ENCODE measurements at places on chromosomes 5 and 9. TPM values are rescaled to one million over a fixed set of nuclear protein-coding genes. Genes with fewer than 3 reads are reported as not detected.

Gene KIF12
- 0.10 TPM for total RNA-seq

Gene CNTNAP3B
- total RNA-seq = 163 TPM

Gene LRRC19
- total RNA-seq = not detected

Gene ACSL6
- total RNA-seq = not detected

Gene DOCK2
- total RNA-seq = 0.86 TPM

Gene CARTPT
- total RNA-seq = not detected

Gene PRRT1B
- total RNA-seq = not detected

Gene IL17B
- not detected for total RNA-seq

Gene QRFP
- total RNA-seq = not detected

Gene NIM1K
- total RNA-seq = not detected

Gene RRAGA
- total RNA-seq = 43.8 TPM

Gene IRGM
- total RNA-seq = not detected

Gene NEURL1B
- total RNA-seq = 0.65 TPM

Gene ECSCR
- 359 TPM for total RNA-seq

Gene LIFR
- total RNA-seq = 75.7 TPM

Gene PTPN3
- total RNA-seq = 0.19 TPM

Gene PGGT1B
- total RNA-seq = 14.0 TPM

Gene GCNT4
- total RNA-seq = not detected

Gene MEF2C
- total RNA-seq = 88.1 TPM

Gene IL3
- not detected for total RNA-seq

Gene PCDHB14
- total RNA-seq = 0.98 TPM

Data from vein endothelial cell (primary cell).